Skin of body (tissue), 3 donors: ENCODE measurements at places on chromosomes 16 and 17. TPM values are rescaled to one million over a fixed set of nuclear protein-coding genes. Genes with fewer than 3 reads are reported as not detected.

DNA sequence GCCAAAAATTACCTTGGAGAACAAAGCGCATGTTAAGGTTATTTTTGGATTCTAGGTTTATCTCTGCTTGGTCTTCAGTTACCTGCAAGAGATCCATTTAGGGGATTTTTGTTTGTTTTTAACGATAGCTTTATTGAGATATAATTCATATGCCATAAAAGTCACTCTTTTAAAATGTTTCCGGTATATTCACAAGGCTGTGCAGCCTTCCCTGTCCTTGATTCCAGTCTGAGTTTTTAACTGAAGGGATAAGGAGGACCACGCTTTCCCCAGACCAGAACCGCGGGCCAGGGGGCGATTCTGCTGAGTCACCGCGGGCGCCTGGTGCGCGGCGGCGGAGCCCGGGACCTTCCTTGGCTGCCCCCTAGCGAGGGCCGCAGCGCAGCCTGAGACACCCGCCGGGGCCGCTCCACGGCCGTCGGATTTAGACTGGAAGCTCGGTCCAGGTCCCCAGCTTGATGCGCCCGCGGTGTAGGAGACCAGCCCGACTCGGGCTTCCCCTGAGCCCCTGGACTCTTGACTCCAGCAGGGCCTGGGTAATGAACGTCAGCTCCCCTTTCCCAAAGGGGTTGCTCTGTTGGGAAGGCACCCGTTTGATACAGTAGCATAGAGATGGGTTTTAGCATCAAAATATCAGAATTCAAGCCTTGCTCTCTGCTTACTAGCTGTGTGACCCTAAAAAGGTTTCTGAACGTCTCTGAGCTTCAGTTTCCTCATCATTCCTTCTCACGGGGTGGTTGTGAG, 50.0 kb upstream of the STH start:
- no peak for DNase-seq

- no peak for DNase-seq
Observed at GRCh38 chr16:9849697-9850245, 332.5 kb downstream of the GRIN2A start.

GRCh38 chr16:57534881-57535658, 1.3 kb downstream of the CCDC102A start:
- DNase-seq, result no peak

DNA sequence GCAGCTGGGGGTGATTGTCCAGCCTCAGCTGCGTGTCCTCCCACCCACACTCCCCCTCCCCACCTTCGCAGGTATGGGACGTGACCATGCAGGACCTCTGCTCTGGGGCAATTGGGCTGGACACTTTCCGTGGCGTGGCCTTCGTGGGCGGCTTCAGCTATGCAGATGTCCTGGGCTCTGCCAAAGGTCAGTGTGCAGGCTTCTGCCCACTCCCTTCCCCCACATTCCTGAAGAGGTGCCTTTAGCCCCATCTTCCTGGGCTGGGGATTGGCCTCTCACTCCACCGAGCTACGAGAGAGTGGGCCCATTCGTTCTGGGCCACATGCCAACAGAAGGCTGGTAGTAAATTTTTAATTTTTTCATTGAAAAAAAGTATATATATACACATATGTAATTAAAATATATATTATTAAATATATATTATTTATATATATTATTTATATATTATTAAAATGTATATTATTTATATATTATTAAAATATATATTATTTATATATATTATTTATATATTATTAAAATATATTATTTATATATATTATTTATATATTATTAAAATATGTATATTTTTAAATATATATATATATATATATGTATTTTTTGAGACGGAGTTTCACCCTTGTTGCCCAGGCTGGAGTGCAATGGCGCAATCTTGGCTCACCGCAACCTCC, 18.5 kb downstream of the PFAS start:
- DNase-seq, result no peak

SPOP gene
- 77.3 TPM for total RNA-seq

GPR179 gene
- 0.10 TPM for total RNA-seq

DNA sequence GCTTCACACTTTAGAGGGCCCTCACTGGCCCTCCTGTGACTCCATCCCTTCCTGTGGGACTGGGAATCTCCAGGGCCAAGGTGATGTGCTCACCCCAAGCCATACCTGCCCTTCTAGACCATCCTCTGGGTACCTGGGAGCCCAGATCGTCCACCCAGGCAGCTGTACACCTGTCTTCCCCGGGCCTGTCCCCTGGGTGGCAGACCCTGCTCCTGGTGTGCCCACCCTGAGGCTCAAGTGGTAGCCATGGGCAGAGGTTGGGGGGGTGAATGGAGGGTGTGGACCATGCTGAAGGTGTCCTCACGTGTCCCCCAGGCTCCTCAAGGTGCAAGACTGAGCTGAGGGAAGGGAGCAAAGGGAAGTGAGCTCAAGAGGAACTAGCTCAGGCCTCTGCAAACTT, 9.3 kb downstream of the CLEC10A start:
- DNase-seq, result no peak

GRCh38 chr17:66692421-66692690, 142.6 kb upstream of the CACNG5 start:
- no peak for DNase-seq

SYT17 gene
- 3.1 TPM for total RNA-seq

- no peak for DNase-seq
Observed at GRCh38 chr16:71626018-71626857, at the start of gene MARVELD3. TSS of gene MARVELD3 (plus strand) at chr16:71626184. CDS start at chr16:71626230, 46 bp downstream.

- DNase-seq, result no peak
Observed at GRCh38 chr16:56792967-56793366, 63.0 kb downstream of the NUP93 start.

GRCh38 chr17:59311051-59311468, 20.4 kb upstream of the YPEL2 start:
- peak; percentile 50 for DNase-seq
